ENCODE measurements at places on chromosomes 2 and 18. TPM values are rescaled to one million over a fixed set of nuclear protein-coding genes. Genes with fewer than 3 reads are reported as not detected.
A peak's percentile ranks its signal among the peaks of the same experiment; 100 is the strongest.

GRCh38 chr2:105416156-105416555, 17.3 kb upstream of the FHL2 start:
- no peak for DNase-seq

DNA sequence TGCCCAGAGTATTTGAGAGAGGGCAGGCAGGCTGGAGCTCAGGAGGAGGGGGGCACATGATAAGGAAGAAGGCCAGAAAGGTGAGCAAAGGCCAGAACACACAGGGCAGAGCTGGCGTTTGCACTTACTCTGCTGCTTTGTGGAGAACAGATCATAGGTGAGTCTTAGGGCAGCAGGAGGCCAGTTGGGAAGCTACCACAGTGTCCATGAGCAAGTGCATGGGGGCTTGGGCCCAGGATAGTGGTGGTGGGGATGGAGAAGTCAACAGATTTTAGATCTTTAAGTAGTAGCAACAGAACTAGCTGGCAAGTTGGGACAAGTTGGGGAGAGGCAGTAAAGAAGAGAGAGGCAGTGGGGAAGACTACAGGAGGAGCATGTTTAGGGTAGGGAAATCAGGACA, 168.0 kb downstream of the ANTXR1 start:
- DNase-seq = no peak

GRCh38 chr2:100641125-100641435, 78.3 kb downstream of the PDCL3 start:
- DNase-seq = no peak

DNA sequence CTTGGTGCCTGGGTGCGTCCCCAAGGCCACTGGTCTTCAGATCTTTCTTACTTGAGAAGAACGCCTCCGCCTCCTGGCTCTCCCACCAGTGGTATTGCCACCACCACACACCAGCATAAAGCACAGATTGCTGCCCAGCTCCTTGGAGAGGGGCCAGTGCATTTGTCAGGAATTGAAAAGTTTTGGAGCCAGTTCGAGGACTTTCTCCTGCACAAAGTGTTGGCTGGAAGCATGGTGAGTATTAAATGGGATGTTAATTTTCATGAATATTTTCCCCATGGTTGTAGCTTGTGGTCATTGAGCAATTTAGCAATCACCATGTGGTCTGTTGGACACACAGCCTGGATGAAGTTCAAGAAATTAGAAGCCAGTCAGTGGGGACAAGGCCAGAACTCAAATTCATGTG, 684.6 kb upstream of the FANCL start:
- DNase-seq = peak; percentile 37

DNA sequence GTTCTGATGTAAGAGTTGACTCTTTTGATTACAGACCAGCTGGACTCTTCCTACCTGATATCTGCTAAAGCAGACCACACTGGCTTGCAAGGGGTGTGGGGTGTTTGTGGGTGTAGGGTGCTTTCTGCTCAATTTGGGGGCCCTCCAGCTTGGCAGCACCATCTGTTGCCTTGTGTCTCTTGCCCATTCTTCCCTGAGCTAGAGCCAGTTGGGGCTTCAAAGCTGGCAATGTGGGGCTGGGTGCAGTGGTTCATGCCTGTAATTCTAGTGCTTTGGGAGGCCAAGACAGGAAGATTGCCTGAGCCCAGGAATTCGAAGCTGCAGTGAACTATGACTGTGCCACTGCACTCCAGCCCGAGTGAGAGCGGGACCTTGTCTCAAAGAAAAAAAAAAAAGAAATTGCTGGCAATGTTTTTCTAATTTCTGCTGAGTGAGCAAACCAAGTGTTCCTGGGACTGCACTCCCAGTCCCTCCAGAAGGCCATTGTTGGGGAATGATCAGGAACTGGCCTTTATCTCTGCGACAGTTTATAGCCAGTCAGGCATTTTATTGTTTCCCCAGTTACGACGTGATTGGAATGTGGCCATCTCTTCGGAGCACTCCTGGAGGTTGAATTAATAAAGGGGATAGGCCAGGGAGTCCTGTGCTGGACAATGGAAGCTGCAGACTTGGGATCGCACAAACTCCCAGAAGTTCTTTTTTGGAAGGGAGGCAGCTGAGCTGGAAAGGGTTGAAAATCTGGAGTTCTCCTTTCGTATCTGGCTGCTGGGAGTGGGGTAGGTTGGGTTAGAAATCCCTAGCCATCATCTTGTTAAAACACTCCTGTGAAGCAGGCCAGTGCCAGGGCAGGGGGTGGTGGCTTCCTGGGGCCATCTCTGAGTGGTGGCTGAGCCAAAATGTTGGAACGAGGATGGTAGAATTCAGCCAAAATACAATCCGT, 57.2 kb downstream of the LIPG start:
- DNase-seq = peak; percentile 53

DNA sequence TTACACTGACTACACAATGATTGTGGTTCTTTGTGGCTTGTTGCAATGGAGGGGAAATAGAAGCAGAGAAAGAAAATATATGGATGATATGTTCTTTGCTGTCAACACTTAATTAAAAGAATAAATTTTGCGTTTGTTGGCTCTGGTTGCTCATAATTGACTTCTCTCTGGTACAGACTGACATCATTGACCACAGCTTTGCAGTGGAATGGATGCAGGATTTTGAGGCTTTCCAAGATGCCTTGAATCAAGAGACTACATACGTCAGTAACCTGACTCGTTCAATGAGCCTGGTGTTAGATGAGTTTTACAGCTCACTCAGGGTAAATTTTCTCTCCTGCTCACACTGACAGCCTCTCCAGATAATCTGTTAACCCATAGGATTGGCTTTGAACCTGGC, 9.9 kb downstream of the GPN1 start:
- no peak for DNase-seq

DNA sequence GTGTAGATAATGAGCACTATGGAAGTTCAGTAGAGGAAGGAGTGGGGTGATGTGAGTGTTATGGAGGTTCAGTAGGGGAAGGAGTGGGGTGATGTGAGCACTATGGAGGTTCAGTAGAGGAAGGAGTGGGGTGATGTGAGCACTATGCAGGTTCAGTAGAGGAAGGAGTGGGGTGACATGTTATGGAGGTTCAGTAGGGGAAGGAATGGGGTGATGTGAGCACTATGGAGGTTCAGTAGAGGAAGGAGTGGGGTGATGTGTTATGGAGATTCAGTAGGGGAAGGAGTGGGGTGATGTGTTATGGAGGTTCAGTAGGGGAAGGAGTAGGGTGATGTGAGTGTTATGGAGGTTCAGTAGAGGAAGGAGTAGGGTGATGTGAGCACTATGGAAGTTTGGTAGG, 116.3 kb upstream of the SMAD7 start:
- DNase-seq = no peak

DNA sequence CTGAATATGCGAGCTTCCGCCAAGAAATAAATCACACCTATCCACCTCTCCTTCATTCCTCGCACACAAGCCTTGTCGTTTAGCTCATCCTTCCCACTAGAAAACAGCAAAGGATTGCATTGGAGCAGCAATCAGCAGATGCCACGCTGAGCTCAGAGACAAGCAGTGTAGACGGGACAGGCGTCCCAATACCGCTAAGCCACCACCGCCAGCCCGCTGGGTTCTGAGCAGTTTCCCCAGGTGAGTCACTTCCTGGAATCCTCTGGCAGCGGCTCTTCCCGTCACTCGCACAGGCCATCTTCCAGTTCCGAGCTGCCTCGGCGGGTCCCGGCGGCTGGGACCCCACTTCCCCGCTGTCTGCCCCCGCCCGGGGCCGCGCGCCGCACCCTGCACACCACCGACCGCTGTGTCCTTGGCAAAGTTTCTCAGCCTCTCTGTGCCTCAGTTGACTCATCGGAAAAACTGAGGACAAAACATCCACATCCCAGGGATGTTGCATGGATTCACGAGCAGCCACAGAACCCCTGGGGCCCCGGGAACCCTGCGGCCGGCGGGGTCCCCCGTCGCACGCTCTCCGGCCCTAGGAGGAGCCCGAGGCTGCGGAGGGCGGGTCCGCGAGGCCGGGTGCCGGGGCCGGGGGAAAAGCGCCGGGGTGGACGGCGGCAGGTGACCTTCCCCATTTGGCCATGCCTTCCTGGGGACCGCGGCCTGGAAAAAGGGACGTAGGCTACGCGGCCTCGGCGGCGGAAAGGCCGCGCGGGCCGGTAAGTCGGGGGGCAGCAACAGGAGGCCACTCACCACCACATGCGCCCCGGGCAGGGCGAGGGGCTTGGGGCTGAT, 573 bp downstream of the KDSR start:
- DNase-seq = peak; percentile 28

DNA sequence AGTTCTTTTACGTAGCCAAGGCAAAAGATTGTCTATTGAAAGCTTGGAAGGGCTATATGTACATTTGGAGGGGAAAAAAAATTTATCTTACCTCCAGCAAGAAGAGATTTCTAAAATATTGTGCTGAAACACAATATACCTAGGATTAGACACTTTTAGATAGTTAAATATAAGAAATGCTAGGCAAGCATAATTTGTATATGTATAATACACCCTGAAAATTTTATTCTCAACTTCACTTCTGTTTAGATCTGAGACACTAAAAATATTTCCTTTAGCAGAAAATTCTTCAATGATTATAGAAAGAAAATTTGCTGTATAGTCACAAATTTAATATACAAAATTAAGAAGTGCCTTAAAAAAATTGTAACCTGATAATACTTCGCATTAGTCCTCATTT, 42.6 kb downstream of the ITGAV start:
- DNase-seq = no peak

DNA sequence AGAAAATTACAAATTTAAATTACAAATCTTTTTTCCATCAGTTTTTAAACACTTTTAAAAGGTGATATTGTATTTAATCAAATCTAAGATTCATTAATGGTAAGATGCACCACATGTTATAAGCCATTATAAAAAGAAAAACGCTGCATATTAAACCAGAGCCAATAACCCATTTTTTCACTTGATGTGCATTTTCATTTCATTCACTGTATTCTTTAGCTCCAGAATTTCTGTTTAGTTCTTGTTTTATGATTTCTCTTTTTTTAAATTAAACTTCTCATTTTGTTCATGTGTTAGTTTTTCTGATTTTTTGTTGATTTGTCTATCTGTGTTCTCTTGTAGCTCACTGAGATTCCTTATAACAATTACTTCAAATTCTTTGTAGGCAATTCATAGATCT, 62.4 kb upstream of the MBOAT2 start:
- DNase-seq = no peak

DNA sequence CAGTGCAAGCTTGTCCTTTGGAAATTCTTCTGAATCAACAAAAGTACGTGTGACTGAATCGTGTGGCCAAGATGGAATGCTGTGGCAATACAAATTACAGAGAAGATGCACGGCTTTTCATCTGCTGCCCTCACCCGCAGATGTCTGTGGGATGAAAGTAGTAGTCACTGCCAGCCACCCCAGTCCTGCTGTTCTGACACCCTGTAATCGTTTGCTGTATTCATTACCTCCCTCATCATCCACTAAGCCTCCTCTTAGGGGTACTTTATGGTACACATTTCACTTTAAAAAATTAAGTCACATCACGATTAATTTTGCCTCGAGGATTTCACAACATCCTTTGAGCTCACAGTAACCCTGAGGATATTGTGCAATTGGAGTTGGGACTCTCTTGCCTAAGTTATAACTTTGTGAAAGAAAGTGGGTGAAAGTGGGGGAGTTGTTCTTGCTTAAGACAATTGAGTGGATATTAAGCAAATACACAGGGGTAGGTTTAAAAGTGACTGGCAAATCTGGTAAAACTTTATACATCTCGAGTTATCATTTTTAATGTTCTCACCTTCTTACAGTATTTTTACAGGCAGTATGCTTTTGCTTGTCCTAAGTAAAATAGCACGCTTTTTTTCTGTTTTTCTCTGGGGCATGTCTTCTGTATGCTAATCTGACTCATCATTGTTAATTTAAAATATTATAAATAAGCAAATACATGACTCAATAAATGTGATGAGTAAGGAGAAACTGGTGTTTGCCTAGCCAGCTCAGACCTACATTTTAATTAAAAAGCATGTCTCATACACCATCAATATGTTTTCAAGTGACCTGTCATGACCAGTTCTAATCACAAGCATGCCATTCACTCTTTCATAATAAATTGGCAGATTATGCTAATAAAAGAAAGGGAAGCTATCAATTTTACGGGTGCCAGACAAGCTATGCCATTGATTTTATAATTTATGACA, 680.9 kb downstream of the IRS1 start:
- DNase-seq = peak; percentile 96

GRCh38 chr2:128776461-128777195, 458.0 kb upstream of the HS6ST1 start:
- no peak for DNase-seq

DNA sequence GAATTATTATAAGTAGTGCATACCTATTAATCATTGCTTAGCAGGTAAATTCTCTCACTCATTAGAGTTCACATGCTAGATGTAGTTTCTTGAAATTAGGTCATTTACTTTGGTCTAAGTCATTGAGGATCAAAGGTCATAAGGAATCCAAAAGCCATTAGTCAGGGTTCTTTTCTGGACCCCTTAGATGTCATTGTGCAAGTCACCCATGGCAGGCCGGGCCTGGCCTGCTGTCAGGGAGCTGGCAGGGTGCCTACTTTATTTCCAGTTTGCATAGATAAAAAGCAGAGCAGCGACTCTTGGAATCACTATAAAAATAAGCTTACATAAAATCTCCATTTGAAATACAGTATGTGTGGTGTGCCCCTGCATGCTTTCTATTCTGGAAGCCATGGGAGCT, 91.3 kb downstream of the MEIS1 start:
- peak; percentile 52 for DNase-seq

DNA sequence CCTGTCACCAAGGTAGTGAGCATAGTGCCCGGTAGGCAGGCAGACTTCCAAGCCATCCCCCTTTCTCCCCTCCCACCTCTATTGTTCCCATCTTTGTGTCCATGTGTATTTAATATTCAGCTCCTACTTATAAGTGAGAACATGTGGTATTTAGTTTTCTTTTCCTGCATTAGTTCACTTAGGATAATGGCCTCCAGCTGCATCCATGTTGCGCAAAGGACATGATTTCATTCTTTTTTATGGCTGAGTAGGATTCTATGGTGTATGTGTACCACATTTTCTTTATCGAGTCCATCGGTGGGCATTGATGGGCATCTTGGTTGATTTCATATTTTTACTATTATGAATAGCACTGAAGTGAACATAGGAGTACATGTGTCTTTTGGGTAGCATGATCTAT, 35.3 kb downstream of the MMADHC start:
- no peak for DNase-seq

- no peak for DNase-seq
Observed at GRCh38 chr2:12284037-12284436, 432.7 kb upstream of the TRIB2 start.

DNA sequence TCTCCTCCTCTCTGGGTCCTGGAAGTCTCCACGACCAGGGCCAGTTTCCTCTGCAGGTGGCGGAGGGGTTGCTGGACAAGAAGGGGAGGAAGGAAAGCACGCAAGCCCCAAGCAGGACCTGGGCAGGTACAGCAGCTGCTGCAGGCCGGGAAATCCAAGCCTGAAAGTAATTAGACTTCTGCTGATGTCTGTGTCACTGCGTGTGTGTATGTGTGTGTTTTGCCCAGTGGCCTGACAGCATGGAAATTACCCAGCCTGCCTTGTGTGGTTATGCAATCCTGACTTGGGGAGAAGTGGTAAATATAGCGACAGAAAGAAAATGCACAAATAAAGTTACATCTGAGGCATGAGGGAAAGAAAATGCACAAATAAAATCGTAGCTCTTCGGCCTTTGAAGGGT, 121.8 kb upstream of the ZBTB14 start:
- peak; percentile 84 for DNase-seq

The OTOS gene
- not detected for polyA plus RNA-seq

The NEU4 gene
- polyA plus RNA-seq = 0.27 TPM

The MTLN gene
- polyA plus RNA-seq = 139 TPM

The ALKAL2 gene
- polyA plus RNA-seq = 13.4 TPM

The IL37 gene
- 1.4 TPM for polyA plus RNA-seq

The RND3 gene
- 24.2 TPM for polyA plus RNA-seq

The DNAH6 gene
- 1.9 TPM for polyA plus RNA-seq

The IL36G gene
- polyA plus RNA-seq = 0.12 TPM

The MYL1 gene
- polyA plus RNA-seq = 0.21 TPM

The FNDC4 gene
- polyA plus RNA-seq = 2.8 TPM

The CARF gene
- 1.8 TPM for polyA plus RNA-seq

The FRZB gene
- 1.2 TPM for polyA plus RNA-seq

The NOSTRIN gene
- 15.5 TPM for polyA plus RNA-seq
